Left ventricle myocardium superior (tissue), 1 donor: ENCODE measurements at places on chromosomes 2 and 18. TPM values are rescaled to one million over a fixed set of nuclear protein-coding genes. Genes with fewer than 3 reads are reported as not detected.
A peak's percentile ranks its signal among the peaks of the same experiment; 100 is the strongest.

SIX3 gene
- total RNA-seq: not detected

DNA sequence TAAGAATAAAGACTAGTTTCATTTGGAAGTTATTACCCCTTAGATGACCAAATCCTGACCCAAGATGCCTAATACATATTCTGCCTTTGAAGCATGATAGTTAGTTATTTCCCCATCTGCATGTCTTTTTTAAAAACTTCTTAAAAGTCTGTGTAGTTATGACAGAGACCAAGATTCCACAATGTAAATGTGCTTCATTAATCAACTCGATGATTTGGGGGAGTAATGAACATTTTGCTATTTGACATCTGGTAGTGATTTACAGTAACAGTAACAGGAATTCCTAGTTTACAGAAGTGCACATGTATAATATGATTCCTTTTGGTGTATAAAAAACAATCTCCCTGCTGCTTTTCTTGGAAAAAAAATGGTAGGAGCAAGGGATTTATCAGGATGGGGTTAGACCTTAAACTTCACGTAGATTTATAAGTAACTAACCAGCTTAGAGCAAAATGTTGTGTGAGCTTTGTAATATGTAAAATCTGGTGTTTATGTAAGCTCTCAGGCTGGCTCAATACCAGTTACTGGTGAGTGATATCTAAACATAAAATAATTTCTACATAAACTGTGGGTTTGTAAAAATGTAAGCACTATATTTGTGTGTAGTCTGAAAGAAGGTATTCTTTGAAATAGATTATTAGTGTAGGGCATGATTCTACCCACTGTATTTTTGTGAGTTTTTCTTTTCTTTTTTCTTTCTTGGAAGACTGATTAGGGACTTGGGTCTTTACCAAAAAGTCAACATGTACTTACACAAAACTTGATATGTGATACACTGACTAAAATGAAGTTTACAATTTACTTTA, 641.6 kb downstream of the EPHA4 start:
- DNase-seq: no peak

LIMS2 gene
- 274 TPM for total RNA-seq

DNA sequence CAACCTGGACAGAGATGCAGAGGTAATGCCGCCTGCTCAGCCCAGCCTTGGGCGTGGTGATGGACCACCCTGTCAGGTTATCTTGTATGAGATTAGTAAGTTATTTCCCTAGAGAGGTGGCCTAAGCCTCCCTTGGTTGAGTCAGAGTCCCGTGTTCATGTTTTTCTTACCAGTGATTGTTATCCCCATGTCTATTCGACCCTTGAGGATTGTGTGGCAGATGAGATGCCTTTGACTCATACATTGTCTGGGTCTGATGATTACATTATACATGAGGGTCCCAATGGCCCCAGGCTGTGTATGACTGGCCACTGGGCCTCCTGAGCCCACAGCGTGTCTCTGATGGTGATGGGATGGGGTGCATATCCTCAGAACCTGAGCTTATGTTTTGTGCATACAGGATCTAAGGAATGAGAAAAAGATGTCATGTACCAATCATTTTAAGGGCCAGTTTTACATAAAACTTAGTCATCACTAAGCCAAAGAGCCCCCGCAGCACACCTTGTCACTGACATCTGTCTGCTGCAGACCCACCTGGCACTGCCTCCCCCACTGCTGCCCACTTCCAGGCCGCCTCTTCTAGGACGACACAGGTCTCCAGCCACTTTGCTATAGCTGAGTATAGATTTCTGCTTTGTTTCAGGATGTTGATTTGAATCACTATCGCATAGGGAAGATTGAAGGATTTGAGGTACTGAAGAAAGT, 7.7 kb downstream of the PPP1R7 start:
- no peak for DNase-seq

SLC38A11 gene
- 1.0 TPM for total RNA-seq

STEAP3 gene
- total RNA-seq: 11.8 TPM

GRCh38 chr2:28435814-28436351, 43.2 kb downstream of the FOSL2 start:
- DNase-seq: no peak

DNA sequence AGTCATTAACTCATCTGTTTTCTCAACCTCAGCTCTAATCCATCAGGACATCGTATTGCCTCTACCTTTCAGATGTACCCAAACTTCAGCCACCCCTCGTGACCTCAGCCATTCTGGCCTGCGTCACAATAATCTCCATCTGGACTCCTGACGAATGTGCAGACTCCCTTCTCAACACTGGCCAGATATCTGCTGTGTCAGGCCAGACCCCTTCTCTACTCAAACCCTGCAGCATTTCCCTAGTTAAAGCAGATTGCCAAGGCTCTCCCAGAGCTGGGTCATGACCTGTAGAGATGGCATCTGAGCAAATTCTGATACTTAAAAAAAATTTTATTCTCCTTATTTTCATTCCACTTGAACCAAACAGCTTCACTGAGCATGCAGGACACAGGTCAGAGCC, 69.5 kb upstream of the TMEM18 start:
- DNase-seq: no peak

- no peak for DNase-seq
Observed at GRCh38 chr18:62912885-62913284, 197.5 kb downstream of the PHLPP1 start.

GRCh38 chr2:30178618-30179434, 32.0 kb downstream of the YPEL5 start:
- DNase-seq: peak; percentile 48

CFAP65 gene
- total RNA-seq: not detected

DNA sequence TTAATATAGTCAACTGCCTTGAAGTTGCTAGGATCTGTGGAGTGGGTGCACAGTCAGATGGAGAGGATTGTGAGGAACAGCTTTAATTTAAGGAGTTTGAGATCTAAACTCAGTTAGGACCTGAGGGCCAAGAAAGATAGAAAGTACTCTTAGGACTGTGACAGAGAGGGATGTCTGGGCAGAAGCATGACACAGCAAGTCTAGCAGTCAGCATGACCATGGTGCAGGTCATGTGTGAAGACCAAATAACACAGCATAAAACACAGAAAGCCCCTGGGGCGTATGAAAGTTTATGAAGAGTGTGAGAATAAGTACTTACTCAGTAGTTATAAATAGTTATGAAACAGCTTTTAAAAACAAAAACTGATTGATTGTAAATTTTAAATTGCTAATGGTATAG, 107.2 kb downstream of the GALNT1 start:
- no peak for DNase-seq

DNA sequence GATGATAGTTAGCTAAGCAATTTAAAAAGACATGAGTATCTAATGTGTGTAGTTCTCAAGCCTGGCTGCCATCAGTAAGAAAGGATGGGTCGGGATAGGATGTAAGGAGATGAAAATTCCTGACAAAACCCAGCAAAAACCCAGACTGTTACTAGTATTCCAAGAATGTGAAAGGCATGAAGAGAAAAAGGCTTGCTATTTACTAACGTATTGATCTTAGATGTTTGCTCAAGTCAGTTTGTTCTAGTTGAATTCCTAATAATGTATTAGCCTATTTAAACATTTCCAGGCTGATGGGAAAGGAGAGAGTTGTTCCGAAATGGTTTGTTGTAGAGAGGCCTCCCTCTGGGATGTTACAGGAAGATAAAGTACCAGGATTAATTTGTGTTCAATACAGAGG, 88.2 kb downstream of the ZNF532 start:
- DNase-seq: no peak

DTNA gene
- total RNA-seq: 140 TPM

CPLX4 gene
- not detected for total RNA-seq

- no peak for DNase-seq
Observed at GRCh38 chr2:28565720-28566295, 69.9 kb downstream of the PLB1 start.

DNA sequence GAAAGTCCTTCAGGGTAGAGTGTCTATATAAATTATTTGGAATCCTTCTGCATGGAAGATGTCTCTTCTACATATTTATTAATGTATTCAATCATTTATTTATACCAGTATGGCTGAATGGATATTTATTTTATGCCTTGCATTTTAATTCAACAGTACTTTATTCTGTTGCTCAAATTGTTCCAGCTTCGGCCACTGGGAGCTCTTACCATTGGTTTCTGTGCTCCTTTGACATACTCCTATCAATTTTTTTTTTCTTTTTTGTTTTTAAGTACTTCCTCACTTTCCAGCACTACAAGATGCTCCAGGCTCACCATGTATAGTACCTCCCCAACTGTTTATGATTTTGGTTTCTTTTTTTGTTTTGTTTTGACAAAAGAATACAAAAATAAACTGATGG, 39.4 kb upstream of the WIPF1 start:
- no peak for DNase-seq

DNA sequence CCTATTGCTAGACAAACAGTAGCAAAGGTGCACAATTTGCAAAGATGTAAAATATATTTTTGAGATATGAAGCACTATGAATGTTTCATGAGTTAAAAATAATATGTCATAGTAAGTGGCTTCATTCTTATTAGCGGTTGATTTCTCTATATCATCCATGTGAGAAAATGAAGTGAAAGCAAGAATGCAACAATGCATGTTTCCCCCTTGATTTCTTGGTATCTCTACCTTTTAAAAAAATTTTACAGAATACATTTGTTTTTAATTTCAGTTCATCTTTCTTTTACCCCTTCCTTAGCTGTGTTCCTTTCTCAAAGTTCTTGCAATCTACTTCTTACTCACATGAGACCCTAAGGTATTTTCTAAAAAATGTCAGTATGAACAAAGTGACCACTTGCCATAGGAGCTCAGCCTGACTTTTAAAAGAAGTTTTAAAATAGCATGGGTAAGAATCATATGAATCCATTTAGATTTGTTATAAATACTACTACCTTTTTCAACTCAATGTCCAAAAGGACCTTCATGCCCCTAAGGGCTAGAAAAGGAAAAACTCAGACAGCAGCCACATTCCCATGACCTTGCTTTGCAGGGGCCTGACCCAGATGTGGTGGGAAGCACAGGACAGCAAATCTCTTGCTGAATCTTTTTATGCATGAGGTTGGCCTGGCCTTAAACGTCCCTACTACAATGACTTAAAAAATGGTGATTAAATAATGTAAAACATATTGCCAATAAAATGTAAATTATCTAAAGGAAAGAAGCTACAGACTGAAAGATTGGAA, 14.8 kb upstream of the SLC38A11 start:
- no peak for DNase-seq
